ENCODE measurements at places on chromosomes 11 and 22.

GRCh38 chr11:126494831-126495230, 139.3 kb downstream of the ST3GAL4 start:
- no peak for DNase-seq

DNA sequence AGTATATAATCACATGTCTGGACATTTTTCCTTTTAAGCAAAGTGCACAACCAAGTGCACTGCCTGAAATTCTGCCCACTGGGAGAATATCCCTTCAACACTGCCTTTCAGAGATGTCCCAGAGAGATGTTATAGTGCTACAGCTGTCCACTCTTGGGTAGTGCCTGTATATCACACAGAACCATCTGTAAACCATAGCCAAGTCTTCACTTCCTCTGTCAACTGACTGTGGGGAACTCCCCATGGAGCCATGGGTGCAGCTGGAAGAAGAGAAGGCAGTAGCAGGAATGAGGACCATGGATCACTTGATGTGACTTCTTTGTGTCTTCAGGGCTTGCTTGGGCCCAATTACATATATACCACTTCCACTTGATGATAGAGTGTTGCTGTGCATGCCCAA, 44.6 kb upstream of the LIN7C start:
- no peak for DNase-seq

- no peak for DNase-seq
Observed at GRCh38 chr11:126336138-126336541, 19.3 kb upstream of the ST3GAL4 start.

DNA sequence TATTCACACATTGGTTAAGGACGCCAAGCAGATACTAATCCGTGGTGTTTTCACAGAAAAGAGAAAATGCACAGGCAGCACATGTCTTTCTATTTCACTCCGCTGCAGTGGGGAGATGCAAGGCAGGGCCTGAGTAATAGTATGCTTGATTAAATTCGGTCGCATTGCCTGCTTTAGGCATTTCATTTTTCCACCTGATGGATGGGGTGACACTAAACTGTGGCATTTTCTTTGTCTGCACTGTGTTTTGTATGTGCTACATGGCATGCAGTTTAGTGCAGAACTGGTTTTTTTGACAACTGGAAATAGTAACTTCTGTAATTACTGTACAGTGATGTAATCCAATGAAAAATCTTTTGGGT, 94.9 kb downstream of the SLC17A6 start:
- no peak for DNase-seq

DNA sequence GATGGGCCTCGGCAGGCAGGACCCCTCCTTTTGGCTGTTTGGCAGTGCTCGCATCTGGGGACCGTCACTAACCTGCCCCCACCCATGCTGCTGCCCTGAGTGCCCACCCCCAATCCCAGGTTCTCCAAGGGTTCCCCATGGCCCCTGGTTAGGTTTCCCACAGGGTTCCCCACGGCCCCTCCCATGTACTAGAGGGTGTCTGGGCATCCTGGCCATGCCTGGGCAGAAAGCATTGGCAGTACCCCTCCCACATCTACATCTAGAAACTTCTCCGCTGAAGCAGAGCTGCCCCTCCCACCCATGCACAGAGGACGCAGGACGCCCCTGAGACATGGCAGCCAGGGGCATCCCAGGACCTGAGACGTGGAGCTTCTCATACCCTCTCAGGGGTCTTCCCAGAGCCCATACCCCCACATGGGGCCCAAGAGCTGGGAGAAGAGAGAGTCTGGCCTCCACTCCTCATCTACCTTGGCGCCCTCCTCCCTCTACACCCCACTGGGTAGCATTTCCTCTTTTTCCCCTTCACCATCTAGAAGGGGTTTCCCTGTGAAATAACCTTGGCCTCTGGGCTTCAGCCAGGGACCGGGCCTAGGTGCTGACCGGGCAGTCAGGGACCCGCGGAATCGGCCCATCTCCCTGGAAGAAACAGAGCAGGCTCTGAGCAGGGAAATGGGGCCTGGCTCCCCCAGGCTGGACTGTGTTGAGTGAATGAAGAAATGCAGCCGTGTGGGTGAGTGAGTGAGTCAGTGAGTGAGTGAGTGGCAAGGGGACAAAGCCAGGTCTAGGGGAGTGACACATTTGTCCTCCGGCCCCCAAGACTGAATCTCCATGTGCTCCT, 987.3 kb downstream of the BRD1 start:
- no peak for DNase-seq

DNA sequence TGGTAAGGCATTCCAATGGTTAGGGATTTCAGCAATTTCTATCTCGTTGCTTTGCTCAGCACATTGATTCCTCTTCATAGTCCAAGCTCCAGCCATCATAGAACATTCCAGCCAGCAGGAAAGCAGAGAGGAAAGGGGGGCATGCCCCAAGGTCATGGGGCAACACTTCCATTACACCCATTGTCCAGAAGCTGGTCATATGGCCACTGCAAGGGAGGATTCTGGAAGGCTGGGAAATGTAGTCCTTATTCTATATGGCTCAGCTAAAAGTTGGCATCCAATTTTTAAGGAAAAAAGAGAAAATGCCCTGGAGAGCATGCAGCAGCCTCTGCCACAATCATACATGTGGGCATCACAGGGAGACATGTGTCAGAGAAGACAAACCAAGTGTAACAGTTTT, 47.1 kb upstream of the RCN1 start:
- DNase-seq, result no peak

DNA sequence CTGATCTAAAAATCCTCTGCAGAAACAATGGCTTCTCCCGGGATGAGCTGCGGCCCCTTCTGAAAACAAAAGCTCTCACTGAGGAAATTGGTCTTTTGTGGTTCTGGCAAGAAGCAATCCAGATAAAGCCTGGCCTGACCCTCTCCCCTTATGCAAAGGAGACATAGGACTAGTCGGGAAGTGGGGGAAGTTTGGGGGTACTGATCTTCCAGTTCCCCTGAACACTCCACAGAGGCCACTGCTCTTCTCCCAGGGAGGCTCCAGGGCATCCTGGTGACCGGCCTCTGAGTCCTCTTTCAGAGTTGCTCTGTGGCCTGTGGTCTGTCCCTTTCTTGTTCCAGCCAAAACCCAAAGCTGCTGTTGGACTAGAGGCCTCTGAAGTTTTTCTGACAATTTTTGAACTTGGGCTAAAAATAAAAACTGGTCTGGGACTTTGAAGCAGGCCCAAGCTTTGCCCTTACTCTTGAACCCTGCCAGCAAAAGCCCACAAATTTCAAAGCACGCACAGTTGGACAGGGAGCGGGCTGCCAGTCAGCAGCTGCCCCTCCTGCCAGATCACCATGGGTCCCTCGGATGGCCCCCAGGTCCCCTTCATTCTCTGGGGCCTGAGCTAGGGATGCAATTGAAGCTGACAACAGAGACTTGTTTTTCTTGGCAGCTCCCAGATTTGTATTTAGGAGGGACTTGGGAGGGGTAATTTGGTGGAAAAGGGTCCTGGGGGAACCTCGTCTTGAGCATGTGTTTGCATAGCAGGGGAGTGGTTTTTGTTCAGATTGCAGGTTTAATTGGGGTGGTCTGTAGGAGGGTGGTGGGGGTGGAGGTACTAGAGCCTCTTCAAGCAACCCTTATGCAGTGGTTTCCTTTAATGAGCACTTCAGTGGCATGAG, 381.6 kb upstream of the CADM1 start:
- no peak for DNase-seq

GRCh38 chr22:46931414-46931813, 169.0 kb downstream of the TBC1D22A start:
- peak; percentile 24 for DNase-seq

DNA sequence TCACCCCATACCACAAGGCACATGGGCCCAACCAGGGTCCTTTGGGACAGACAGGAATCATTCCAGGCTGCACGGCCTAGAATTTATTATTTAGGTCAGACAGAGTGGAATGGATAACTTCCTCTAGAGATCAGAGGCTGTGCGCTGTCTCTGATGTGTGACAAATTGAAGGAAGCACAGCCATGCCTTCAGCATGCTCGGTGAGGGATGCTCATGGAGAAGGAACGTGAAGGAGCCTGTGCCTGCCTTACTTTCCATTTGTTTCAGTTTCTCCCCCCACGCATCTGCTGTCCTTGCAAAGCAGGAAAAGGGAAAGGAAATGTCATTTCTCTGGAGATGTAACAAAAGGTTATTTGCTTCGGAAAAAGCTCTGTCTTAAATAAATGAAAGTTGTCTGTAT, 644.1 kb downstream of the OPCML start:
- peak; percentile 1 for DNase-seq

DNA sequence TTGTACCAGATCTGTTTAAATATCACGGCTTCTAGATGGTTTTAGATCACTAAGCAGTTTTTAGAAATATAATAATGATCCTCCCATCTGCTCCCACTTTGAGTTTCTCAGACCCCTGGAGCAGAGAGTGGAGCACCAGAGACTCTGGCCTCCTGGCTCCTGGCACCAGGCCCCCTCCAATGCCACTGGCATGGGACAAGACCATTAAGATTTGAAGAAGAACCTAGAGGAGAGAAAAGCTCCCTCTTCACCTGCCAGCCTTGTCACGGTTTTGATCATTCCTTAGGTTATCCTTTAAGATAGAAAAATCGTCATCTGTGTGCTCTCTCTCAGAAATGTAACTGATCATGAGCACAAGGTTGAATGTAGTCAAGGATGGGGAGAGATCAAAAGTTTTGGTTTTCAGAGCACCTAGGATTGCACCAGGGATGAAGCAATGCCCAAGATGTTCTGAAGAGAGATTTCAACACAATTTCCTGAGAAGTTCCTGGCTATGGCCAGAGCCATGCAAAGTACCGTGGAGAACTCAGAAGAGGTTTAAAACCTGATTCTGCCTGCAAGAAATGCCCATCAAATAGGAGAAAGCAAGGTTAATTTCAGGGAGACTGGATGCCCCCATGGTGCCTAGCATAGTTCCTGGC, 22.2 kb downstream of the IL10RA start:
- no peak for DNase-seq

DNA sequence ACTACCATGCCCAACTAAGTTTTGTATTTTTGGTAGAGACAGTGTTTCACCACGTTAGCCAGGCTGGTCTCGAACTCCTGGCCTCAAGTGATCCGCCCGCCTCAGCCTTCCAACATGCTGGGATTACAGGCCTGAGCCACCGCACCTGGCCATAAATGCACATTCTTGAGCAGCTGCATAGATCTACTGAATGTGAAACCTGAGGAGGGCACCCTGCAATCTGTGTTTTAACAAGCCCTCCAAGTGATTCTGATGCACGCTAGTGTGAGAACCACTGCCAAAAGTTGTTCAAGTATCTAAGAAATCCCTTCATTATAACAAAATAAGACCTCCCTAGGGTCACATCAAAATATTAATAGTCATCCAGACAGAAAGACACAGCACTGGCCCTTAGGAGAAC, 89.3 kb downstream of the RDX start:
- DNase-seq, result no peak

DNA sequence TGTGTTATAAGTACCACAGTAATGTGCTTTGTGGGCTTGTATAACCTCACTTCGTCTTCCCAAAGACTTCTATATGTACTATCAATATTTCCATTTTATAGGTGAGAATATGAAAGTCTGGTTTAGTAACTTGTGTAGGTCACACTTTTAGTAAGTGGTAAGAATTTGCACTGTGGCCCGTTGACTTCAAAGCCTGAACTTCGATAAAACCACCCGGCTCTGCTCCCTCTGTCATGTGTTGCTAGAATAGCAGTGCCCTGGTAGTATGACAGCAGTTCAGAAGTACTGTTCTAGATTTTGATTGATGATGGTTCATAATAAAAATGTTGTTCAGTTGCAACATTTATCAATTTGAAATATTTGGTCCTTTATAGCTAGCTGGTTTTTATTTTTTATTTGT, 110.2 kb upstream of the SORL1-AS1 start:
- DNase-seq, result no peak

- DNase-seq, result no peak
Observed at GRCh38 chr22:49617866-49618676, 209.6 kb downstream of the BRD1 start.

GRCh38 chr11:20156280-20156875, 3.9 kb downstream of the DBX1 start:
- no peak for DNase-seq

DNA sequence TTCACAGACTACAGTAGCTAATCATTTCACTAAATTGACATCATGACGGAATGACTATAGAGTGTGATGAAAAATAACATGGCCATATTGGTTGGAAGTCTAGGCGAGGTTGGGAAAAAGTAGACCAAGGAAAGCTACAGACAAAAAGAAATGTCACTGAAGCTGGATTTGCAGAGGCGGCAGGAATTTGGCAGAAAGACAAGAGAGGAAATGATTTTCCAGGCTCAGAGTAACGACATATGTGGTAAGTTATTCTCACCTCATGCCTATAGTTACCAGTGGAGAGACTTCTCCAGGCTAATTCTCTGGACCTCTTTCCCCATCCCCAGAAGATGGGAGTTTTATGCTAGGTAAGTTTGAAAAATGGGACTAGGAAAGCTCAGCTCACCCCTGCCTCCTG, 1005.8 kb upstream of the CCDC90B start:
- no peak for DNase-seq

- no peak for DNase-seq
Observed at GRCh38 chr22:30411780-30412179, 13.8 kb upstream of the MTFP1 start.

DNA sequence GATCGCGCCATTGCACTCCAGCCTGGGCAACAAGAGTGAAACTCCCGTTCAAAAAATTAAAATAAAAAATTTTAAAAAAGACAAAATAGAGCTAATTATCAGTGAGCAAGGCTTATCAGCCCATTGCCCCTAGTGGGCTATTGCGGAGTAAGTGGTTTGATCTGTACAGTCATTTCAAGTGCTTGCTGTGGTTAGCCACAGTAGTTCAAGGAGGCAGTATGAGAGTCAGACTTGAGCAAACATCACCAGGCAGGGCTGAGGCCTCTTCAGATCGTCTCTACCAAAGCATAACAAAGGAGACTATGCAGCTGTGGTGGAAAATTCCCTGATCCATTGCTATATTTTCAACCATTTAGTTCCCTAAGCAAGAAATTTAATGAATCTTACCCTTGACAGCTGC, 4.3 kb upstream of the SBF2 start:
- DNase-seq, result peak; percentile 83

GRCh38 chr11:38791346-38791961, 2193.4 kb upstream of the RAG2 start:
- DNase-seq, result peak; percentile 10

- DNase-seq, result no peak
Observed at GRCh38 chr22:32811788-32812545, 10.5 kb downstream of the TIMP3 start.

DNA sequence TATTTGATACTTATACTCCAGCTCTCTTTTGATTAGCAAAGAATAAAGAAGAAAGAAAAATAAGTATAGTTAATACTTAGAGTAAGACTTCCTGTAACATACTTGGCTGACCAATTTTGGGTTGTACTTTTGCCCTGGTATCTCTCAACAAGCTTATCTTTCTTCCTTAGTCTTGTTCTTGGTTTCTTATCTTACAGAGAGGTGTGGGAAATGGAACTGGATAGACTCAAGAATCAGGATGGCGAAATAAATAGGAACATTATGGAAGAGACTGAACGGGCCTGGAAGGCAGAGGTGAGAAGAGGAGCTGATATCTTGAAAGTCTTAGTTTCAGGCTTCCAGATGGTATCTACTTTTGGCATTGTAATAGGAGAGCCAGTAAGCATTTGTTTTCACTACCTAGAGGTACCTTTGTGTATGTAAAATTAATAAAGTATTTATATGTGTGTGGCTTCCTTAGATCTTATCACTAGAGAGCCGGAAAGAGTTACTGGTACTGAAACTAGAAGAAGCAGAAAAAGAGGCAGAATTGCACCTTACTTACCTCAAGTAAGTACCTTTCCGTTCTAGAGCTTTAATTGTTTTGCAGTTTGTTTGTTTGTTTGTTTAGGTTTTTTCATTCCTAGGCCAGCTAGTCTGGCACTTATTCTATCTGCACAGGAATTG, 11.3 kb upstream of the BACE1-AS start:
- no peak for DNase-seq

GRCh38 chr22:30559889-30560288, 13.3 kb upstream of the SEC14L6 start:
- no peak for DNase-seq

Measured in foreskin fibroblast (primary cell).